ENCODE measurements at places on chromosomes 2 and 18.
A peak's percentile ranks its signal among the peaks of the same experiment; 100 is the strongest.

DNA sequence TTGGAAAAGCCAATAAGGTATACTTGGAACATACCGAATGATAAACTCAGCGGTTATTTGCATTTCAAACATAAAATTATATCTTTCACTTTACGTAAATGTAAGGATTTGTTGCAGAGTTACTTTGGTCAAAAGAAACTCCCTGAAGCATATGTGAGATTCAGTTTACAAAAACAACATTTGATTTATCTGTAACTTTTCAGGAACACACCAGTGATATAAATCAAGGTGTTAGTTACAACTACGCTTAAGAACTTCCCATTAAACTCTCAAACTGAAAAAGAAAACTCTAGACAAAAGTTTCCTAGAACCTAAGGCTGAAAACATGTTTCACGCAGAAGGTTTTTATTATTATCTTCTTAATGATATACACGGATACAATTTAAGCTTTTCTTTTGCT is 110.6 kb upstream of the MEIS1 start:
- H3K36me3 ChIP-seq: no peaks in the 10 kb centered on the region
- H3K4me3 ChIP-seq: no peak overlapping the region
- no peaks in the 10 kb centered on the region for H3K27me3 ChIP-seq
- no peak for DNase-seq
- H3K27ac ChIP-seq: no peak overlapping the region

DNA sequence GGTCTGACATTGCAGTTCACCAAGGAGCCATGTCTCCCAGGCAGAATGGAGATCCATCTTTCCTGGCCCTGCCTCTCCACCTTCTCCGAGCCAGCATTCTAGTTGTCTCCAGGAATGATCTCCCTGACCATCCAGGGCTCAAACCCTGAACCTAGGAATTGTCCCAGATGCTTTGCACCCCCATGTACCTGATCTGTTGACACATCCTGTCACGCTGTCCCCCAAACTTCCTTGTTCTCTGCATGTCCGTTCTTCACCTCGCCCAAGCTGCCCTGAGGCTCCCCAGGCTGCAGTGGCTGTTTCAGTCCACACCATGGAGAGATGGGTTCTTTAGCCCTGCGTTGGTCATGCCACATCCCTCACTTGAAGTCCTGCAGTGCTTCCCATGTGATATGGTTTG is 7.0 kb upstream of the MBP start:
- no peaks in the 10 kb centered on the region for H3K36me3 ChIP-seq
- no peak for DNase-seq
- H3K27ac ChIP-seq: no peak overlapping the region
- no peak overlapping the region for H3K4me3 ChIP-seq
- no peaks in the 10 kb centered on the region for H3K4me1 ChIP-seq

DNA sequence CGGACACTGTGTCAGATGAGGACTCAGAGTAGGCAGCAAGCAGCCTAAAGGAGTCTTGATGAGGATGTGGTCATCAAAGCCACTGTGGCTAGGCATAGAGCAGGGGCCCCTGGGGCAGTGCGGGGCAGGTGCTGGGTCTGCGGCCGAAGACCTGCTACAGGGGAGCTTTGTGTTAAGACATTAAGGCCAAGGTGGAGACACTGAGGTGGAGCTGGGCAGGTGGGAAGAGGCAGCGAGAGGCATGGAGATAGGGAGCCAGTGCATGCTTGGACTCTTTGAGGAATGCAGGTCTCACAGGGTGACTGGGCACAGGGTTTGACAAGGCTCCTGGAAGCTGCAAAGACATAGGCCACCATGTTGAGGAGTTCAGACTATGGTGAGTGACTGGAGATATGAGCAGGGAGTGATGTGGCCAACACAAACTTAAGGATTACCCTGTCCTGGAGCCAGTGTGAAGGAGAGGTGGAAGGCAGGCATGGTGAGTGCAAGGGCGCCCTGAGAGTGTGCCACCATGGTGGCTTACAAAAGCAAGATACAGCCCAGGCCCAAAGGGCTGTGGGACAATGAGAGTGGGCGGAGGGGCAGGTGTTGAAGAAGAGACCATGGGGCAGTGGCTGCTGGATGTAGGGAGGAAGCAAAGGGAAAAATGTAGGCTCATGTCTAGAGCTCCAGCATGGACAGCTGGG is 450.9 kb upstream of the HS6ST1 start:
- no peak overlapping the region for H3K4me3 ChIP-seq
- DNase-seq: peak; percentile 50
- no peaks in the 10 kb centered on the region for H3K4me1 ChIP-seq

GRCh38 chr18:36706134-36706881 is 122.5 kb downstream of the TPGS2 start:
- no peaks in the 10 kb centered on the region for H3K27me3 ChIP-seq
- H3K4me3 ChIP-seq: no peak overlapping the region
- no peak overlapping the region for H3K27ac ChIP-seq
- no peaks in the 10 kb centered on the region for H3K4me1 ChIP-seq

All from aorta (tissue), 5 donors.